Stimulated activated CD8-positive, alpha-beta memory T cell treated with anti-CD3 and anti-CD28 coated beads, Interleukin-7, amount 100 ng/mL, for 1 hour (primary cell): ENCODE measurements at places on chromosomes 12 and 14.

DNA sequence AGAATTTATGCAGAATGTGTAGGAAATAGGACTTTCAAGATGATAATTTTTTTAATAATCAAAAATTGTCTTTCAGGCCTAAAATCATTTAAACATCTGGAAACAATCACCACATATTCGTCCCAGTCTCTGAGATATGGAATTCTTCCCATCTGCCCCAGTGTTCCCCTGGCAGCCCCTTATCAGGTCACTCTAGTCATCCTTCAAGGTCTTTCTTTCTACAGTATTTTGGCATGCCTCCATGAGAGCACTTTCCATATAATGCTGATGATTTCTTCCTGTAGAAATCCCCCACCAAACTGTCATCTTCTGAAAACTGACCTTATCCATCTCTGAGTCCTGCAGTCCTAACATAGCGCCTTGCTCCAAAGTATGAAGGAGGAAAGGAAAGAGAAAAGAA is 422.1 kb downstream of the RPS29 start:
- no peak for DNase-seq

DNA sequence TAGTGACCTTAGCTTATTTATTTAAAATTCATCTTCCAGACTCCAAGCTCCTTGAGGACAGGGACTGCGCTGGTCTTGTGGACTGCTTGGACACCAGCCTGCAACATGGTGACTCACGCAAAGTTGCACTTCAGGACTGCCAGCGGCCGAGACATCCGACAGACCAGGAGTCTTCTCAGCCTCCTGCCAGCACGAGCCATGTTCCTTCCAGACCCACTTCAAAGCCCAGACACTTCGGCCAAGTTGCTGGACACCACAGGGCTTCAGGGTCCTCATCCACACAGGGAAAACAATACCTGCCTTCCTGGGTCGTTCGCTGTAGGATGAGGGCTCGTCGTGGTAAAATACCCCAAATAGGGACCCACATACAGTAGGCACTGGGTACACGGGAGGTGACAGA is 88.7 kb downstream of the BCL11B start:
- DNase-seq: no peak

- no peak for DNase-seq
Measured at GRCh38 chr14:74275241-74275841, 27.4 kb downstream of the ABCD4 start.

DNA sequence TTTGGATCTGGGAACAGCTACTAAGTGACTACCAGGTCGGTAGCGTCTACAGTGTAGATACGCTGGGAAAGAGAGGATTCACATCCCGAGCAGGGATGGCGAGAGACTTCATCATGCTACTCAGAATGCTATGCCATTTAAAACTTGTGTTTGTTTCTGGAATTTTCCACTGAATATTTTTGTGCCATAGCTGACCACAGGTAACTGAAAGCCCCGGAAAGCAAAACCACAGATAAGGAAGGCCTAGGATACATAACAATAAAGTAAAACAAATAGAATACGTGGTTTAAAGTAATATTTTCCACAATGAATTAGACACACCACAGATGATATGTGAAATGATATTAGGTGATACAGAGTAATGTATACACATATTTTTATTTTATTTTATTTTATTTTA is 7.9 kb upstream of the HCAR1 start:
- no peak for DNase-seq

GRCh38 chr12:103139876-103140275 is 182.4 kb downstream of the ASCL1 start:
- DNase-seq: no peak

- DNase-seq: no peak
Measured at GRCh38 chr12:124469193-124469888, 98.1 kb downstream of the NCOR2 start.

DNA sequence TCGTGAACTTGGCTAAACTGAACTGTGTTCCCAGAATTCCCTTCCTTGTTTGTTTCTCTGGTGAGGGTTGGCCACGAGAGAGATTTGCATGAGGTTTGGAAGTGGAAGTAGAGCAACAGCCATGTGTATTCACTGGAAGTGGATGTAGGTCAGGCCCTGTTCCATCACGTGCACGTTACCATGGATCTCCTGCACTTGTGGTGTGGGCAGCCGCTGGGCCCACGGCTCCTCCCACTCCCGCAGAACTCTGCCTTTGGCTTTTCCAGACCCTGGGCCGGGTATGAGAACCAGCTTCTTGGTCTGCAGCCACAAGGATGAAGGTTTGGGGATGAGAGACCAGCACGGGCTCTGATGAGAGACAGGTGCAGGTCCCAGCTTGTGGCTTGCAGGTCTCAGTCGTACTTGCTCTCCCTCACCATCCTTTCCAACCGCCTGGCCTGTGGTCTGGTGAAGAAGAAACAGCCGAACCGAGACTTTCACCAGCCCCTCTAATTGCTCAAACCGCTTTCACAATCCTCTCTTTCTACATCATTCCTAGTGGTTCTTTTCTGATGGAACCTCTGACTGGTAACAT is 94.9 kb downstream of the DUSP16 start:
- no peak for DNase-seq

GRCh38 chr12:100464529-100464928 is 9.1 kb upstream of the NR1H4 start:
- no peak for DNase-seq

- no peak for DNase-seq
Measured at GRCh38 chr14:101737414-101738339, 23.8 kb upstream of the PPP2R5C start.

DNA sequence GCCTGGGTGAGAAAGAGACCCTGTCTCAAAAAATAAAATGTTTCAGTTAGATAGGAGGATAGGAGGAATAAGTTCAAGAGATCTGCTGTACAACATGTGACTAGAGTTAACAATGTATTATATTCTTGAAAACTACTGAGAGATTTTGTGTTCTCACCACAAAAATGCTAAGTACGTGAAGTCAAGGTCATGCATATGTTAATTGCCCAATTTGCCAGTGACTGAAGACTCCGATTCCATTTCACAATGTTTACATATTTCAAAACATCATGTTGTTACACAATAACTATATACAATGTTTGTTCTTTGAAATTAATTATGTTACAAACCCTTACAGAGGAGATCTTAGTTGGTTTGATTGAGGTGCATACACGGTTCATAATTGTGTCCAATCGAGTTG is 52.1 kb downstream of the SLC15A4 start:
- no peak for DNase-seq

- DNase-seq: no peak
Measured at GRCh38 chr14:104264495-104265265, 126.3 kb downstream of the KIF26A start.

GRCh38 chr14:75231320-75231719 is 47.3 kb upstream of the FOS start:
- no peak for DNase-seq

GRCh38 chr12:111211910-111212757 is 156.8 kb downstream of the PHETA1 start:
- no peak for DNase-seq

- no peak for DNase-seq
Measured at GRCh38 chr14:34180434-34180833, 229.6 kb upstream of the EGLN3 start.

- no peak for DNase-seq
Measured at GRCh38 chr12:104809706-104810385, 148.2 kb downstream of the SLC41A2 start.

GRCh38 chr12:57755454-57756372 is 810 bp downstream of the MARCHF9 start:
- no peak for DNase-seq

DNA sequence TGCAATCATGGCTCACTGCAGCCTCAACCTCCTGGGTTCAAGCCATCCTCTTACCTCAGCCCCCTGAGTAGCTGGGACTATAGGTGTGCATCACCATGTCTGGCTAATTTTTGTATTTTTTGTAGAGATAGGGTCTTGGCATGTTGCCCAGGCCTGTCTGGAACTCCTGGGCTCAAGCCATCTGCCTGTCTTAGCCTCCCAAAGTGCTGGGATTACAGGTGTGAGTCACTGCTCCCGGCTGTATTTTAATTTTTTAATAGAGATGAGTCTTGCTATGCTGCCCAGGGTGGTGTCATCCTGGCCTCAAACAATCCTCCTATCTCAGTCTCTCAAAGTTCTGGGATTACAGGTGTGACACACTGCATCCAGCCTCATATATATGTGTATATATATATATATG is 31.7 kb upstream of the GPRC5A start:
- no peak for DNase-seq

DNA sequence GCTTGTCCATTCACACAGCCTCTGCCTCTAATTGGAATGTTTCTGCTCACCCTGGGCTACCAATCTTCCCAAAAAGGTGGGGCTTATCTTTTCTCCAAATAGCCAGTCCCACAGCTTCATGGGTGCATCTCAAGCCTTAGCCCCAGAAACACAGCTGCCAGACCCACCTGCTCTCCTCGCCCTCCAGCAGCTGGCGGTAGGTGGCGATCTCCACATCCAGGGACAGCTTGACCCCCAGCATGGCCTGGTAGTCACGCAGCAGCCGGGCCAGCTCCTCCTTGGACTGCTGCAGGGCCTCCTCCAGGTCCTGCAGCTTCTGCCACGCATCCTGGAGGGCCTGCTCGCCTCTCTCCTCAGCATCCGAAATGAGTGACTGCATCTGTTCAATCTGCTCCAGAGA is 11.1 kb downstream of the KRT77 start:
- no peak for DNase-seq

- no peak for DNase-seq
Measured at GRCh38 chr12:42828836-42829235, 239.3 kb upstream of the PRICKLE1 start.

- DNase-seq: no peak
Measured at GRCh38 chr14:105066240-105067071, 1.2 kb upstream of the GPR132 start.

- peak; percentile 24 for DNase-seq
Measured at GRCh38 chr12:47276621-47277309, 197.0 kb upstream of the AMIGO2 start.

DNA sequence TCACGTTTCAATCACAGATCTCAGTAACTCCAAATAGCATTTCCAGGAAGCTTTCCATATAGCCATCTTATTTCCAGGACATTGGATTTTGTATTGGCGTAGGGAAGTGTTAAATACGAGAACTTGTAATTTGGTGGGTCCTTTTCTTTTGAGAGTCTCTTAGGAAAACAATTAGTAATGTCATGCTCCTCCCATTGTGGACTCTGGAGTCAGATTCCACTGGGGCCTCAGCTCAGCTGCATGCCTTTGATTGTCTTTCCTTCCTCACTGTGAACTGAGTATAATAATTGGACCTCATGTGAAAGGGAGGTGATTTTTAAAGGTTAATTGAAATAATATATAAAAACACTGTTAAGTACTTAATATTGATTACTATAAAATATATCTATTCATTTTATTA is 462.6 kb downstream of the NPAS3 start:
- DNase-seq: no peak

- no peak for DNase-seq
Measured at GRCh38 chr14:32102152-32102787, 25.2 kb downstream of the ARHGAP5 start.

DNA sequence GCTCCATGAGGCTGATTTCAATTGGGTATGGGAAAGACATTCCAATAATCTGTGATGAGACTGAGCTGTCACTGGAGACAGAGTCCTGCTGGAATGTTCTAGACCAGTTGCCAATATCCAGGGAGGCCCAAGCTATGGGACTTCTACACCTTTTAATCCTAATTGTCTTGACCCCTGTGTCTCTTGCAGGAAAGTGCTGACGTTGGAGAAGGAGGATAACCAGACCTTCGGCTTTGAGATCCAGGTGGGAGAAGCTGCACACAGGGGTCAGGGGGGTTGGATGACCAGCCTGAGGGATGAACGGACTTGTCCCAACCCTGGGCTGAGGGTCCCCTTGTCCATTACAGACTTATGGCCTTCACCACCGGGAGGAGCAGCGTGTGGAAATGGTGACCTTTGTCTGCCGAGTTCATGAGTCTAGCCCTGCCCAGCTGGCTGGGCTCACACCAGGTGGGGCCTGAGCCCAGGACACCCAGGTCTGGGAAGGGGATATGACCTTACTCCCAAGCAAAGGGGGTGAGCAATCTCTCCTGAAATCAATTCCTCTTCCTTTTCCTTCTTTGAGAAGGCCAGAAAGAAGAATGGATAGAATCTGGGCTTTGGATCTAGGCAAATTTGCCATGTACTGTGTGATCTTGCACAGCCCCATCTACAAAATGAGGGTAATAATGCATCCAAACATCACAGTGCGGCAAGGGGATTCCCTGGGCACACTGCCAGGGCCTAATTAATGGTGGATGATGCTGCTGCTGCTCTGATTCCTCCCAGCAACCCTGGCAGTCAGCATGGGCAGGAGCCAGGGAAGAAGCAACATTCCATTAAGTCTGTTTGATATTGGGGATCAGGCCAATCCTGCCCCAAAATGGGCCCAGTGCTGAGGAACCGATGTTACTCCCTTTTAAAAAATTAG is 4.2 kb downstream of the TAMALIN start:
- no peak for DNase-seq

DNA sequence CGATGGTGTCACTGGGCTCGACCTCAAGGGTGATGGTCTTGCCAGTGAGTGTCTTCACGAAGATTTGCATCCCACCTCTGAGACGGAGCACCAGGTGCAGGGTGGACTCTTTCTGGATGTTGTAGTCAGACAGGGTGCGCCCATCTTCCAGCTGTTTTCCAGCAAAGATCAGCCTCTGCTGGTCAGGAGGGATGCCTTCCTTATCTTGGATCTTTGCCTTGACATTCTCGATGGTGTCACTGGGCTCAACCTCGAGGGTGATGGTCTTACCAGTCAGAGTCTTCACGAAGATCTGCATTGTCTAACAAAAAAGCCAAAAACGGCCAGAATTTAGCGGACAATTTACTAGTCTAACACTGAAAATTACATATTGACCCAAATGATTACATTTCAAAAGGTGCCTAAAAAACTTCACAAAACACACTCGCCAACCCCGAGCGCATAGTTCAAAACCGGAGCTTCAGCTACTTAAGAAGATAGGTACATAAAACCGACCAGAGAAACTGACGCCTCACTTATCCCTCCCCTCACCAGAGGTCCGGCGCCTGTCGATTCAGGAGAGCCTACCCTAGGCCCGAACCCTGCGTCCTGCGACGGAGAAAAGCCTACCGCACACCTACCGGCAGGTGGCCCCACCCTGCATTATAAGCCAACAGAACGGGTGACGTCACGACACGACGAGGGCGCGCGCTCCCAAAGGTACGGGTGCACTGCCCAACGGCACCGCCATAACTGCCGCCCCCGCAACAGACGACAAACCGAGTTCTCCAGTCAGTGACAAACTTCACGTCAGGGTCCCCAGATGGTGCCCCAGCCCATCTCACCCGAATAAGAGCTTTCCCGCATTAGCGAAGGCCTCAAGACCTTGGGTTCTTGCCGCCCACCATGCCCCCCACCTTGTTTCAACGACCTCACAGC is 717 bp downstream of the UBC start:
- DNase-seq: peak; percentile 77
